ENCODE measurements at places on chromosomes 5 and 9.

DNA sequence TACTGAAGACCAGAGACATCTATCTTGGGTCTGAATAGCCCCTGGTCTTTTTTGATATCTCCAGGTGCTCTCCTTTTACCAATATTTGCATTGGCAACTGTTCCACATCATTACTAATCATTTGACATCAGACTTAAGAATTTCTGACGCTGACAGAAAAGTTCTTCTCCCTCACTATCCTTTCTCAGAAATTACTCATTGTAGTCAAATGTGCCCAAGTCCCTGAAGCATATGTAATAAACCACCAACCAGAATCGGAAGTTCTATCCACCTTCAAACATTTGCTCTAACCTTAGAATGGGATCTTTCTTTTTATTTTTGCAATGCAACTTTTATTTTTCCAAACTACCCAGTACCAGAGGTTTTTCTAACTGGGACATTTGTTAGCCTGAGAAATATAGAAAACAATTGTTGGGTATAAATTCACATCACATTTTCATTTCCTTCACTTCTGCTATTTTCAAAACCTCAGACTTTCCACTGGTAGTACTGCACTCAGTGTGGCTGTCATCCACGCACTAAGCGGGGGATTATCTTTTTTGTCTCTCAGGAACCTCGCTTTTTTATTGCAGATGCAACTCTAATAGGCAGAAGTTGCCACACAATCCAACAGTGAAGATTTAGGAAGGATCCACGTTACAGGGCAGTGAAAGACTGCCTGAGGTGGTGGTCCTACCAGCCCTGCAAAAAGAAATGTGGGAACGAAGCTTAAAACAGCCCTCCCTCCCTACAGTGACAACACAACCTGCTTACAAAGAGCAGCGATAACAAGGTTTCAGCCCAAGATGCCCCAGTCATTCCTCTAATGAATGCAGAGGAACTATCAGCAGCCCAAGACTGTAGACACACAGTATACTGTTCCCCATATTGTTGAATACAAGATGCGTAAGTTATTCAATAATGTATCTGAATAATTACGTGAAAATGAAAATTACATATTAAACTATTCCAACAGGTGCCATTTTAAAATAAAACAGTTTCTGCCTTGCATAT, 201.2 kb downstream of the EBF1 start:
- DNase-seq, result no peak

GRCh38 chr5:16721151-16722096, 104.6 kb upstream of the RETREG1 start:
- no peak for DNase-seq

DNA sequence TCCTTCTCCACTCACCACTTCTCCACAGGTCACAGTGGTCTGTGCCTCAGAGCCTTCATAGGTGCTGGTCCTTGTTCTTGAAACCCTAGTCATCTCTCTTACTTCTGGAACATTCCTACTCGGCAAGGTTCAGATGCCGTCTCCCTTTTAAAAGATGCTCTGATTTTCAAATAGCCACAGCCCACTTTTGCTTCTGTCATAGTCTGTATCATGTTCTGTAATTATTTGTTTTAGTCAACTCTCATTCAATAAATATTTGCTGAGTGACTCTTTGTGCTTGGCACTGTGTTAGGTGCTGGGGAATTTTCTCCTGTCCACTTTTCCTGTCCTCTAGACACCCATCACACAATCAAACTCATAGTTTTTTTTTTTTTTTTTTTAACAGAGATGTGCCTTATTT, 181.3 kb upstream of the IL12B start:
- DNase-seq, result no peak

DNA sequence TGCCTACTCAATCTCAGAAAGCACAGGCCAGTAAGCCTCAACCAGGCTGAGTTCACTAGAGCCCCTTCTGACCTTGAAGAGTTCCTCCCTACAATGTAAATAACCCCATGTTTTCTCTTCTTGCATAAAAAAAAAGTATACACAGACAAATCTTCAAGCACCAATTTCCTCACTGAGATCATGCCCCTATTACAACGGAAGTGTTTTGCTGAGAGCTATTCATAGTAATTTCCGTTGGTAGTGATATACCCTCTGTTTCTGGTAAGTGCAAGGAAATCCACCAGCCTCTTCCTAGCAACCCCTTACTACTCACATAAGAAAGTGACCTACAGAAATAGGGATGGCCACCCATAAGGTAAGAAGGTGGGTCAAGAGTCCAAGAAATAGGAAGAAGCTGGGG, 76.4 kb upstream of the TARS1 start:
- DNase-seq, result no peak

- DNase-seq, result no peak
These were observed 48.7 kb upstream of the HK3 start for GRCh38 chr5:176947847-176948246.

DNA sequence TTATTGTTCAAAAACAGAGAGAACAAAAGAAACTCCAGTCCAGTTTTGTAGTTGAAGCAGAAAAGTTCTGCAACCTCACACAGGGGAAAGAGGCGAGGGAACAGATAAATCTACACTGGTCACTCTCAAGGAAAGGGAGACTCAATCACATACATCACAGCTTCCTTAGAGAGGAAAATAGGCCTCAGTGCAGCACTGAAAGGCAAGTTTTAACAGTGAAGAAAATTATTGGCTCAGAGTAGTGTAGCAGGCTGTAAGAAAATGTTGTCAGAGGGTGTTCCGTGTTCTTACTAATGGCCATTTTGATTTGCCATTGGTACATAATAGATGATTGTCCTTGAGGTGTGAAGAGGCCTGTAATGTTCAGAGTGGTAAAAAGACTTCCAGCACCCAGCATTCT, 530.0 kb upstream of the CDH6 start:
- DNase-seq, result no peak

DNA sequence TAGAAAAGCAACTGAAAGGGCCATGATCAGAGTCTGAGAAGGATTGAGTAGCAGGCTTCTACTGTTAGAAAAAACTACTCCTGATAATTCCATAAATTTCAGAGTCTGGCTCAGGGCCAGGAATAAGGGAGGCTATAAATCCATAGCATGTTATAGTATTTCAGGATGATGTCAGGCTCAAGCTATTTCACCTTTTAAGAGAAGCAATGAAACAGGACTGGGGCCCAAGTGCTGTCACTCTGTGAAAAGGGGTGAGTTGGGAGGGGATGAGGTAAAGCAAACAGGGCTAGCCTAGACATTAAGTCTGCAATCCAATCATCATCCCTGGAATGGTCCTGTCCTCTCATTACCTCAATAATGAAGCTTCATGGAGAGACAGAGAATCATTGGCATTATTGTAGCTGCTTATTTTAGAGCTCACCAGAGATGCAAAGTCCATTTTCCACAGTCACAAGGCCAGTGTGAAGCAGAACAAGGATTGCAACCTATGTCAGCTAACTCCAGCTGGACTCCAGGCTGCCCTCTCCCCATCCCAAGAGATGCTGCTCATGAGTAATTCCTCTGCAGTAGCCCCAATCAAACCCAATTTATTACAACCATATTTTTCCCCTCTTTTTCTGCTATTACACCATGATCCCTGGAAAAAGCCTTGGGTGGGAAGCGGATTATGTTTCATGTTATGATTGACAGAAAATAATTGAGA, 56.0 kb downstream of the PAPPA start:
- no peak for DNase-seq

DNA sequence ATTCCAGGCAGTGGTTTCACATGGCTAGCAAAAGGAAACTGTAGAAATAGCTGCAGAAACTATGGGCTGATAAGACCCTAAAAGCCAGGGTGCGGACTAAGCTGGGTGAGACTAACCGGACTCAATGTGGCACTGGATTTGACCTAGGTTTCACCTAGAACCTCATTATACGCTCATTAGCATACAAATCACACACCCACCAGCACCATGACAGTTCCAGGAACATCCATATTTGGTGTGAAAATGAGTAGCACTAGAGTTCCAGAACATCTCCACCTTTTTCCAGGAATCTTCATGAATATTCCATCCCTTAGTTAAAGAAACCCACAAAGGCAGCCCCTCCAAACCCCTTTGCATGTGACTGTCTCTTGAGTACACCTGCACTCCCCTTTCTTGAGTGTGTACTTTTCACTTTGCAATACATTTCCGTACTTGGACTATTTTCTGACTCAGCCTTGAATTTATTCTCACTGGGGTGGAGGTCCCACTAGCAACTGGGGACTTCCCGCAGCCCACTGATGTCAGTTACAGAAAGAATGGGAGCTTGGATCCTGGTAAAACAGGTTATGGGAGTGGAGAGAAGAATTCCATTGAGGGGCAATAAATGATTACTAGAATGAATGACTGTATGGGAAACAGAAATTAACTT, 58.0 kb upstream of the SPATA31C2 start:
- no peak for DNase-seq

GRCh38 chr5:95080441-95080840, 204.5 kb downstream of the MCTP1 start:
- peak; percentile 82 for DNase-seq

GRCh38 chr9:107874137-107874536, 384.6 kb upstream of the KLF4 start:
- DNase-seq, result no peak

DNA sequence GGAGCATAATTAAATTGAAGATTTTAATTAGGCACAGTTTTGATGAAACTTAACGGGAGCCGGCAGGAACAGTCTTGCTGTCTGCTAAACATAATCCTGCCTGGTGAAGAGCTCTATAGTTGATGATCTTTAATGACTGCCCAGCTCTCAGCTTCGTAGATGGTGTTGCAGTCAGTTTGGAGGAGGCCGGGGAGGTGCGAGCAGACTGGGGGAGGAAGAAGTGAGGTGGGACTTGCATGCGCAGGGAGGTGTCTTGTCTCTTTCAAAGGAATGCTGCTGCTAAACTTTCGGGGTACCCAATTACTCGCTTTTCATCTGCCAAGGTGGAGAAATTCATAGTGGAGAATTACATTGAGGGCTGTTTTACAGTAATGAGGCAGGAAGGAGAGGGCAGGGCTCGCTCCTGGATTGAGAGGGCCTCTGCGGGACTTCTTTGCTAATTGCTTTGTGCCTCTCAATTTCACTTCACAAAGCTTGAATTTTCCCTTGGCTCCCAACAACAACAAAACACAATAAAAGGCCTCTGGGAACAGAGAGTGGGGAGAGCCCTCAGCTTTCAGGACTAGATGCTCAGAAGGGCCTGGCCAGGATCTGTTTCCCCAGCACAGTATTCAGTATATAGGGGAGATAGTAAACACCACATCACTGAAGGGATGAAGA, 257.9 kb upstream of the ADRA1B start:
- DNase-seq, result no peak

GRCh38 chr9:126122901-126123616, 203.6 kb upstream of the MVB12B start:
- no peak for DNase-seq

- DNase-seq, result no peak
These were observed 1266.2 kb upstream of the CDH18 start for GRCh38 chr5:21254161-21254560.
